ENCODE measurements at places on chromosomes 4 and X.
A peak's percentile ranks its signal among the peaks of the same experiment; 100 is the strongest.

- H3K4me3 ChIP-seq, result no peak overlapping the region
- no peaks in the 10 kb centered on the region for H3K36me3 ChIP-seq
- H3K4me1 ChIP-seq, result no peaks in the 10 kb centered on the region
- H3K27ac ChIP-seq, result no peak overlapping the region
These were observed 32.8 kb upstream of the GLRB start for GRCh38 chr4:157043131-157043530.

GRCh38 chrX:31350808-31351074 is 278.9 kb upstream of the FTHL17 start:
- H3K4me1 ChIP-seq, result no peaks in the 10 kb centered on the region
- no peak overlapping the region for H3K27ac ChIP-seq
- no peak overlapping the region for H3K4me3 ChIP-seq
- H3K27me3 ChIP-seq, result no peaks in the 10 kb centered on the region
- DNase-seq, result no peak

DNA sequence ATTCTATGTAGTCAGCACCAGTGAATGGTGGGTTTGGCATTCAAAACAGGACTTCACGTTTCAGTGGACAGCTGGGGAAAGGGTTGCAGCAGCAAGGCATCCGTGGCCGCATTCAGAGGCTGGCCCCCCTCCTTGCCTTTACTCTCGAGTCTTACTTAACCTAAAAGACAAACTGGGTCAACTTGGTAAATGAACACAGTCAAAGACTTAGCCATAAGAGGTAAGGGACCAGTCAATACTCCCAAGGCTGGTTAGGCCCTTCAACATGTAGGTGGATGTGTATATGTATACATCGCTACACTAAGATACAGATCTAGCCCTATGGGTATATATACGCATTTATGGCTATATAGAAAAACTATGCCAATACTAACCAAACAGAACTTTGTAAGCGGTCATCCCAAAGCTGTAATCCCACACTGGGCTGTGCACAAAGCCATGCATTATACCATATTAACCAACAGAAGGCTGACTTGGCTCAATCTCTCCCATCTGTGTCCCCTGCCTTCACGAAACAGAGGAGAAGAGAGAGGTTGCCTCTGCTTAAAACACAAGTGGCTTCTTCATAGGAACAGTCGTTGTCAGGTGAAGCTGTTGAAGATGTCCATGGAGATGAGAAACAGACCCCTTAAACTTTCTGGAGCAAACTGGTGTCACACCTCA is 61.9 kb downstream of the TSC22D3 start:
- no peaks in the 10 kb centered on the region for H3K36me3 ChIP-seq
- H3K27ac ChIP-seq, result peak overlapping the region; percentile 88
- no peak overlapping the region for H3K4me3 ChIP-seq
- H3K4me1 ChIP-seq, result peaks cover 15% of the 10 kb centered on the region
- no peak for DNase-seq

GRCh38 chr4:118967393-118967792 is 78.7 kb downstream of the SYNPO2 start:
- no peak overlapping the region for H3K4me3 ChIP-seq
- H3K36me3 ChIP-seq, result no peaks in the 10 kb centered on the region
- DNase-seq, result peak; percentile 23
- H3K27ac ChIP-seq, result peak overlapping the region; percentile 53
- H3K27me3 ChIP-seq, result no peaks in the 10 kb centered on the region
- H3K4me1 ChIP-seq, result peaks cover 57% of the 10 kb centered on the region

- no peaks in the 10 kb centered on the region for H3K36me3 ChIP-seq
- no peak within 1 kb of the TSS for H3K27ac ChIP-seq
- no peaks in the 10 kb centered on the region for H3K4me1 ChIP-seq
- H3K4me3 ChIP-seq, result no peak within 1 kb of the TSS
These were observed at the start of gene IQSEC2 for GRCh38 chrX:53281321-53281822. TSS of gene IQSEC2 (minus strand) at chrX:53281584.

GRCh38 chrX:397575-397974 is 10.9 kb upstream of the PPP2R3B start:
- H3K27me3 ChIP-seq, result no peaks in the 10 kb centered on the region
- H3K27ac ChIP-seq, result no peak overlapping the region
- H3K4me3 ChIP-seq, result no peak overlapping the region
- no peaks in the 10 kb centered on the region for H3K36me3 ChIP-seq
- H3K4me1 ChIP-seq, result no peaks in the 10 kb centered on the region
- DNase-seq, result peak; percentile 49

Data from testis (tissue), 5 donors.